ENCODE measurements at places on chromosomes 6 and 20.
A peak's percentile ranks its signal among the peaks of the same experiment; 100 is the strongest.

DNA sequence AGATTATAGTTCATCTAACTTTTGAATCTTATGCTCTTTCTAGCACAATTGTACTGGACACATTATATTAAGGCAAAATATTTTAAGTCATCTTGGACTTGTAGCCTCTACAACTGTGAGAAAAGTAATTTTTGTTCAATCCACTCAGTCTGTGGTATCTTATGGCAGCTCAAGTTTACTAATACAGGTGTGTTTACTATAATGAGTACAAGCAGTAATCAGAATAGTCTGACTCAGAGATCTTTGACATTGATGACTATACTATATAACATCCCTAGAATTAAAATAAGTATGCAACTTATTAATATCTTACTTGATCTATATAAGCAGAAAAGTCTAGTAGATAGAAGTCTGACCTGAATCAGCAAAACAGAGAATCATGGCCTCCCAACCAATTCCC, 40.7 kb upstream of the PRSS16 start:
- DNase-seq: no peak

DNA sequence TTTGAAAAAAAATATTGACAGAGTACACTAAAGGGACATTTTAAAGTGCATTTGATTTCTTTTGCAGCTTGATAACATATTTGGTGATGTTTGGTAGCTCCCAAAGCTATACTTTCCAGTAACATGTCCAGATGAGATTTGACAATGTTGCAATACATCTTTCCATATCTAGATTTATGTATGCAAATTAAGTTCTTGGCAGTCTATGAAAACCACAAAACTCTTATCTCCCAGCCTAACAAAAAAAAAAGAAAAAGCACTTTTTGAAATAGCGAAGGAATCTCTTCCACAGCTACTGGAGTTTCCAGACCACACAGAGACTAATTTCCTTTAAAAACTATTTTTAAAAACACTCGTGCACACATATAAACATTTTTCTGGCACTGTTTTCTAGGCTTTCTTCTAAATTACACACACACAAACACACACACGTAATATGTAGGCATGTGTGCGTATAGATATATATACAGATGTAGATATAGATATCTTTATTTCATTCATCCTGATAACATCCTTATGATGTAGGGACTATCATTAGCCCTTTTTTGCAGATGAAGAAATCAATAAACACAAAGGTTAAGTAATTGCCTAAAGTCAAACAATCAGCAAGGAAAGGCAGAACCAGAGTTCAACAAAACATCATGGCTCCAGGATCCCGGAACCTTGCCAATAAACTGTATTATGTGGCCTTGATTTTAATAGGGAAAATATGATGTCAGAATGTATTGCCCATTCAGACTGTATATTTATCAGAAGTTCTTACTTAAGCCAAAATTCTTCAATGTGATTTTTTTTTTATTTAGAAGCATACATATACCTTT, 93.3 kb downstream of the ADGRB3 start:
- DNase-seq: no peak

- no peak for DNase-seq
These were observed 163.6 kb downstream of the SYNDIG1 start for GRCh38 chr20:24633026-24633425.

DNA sequence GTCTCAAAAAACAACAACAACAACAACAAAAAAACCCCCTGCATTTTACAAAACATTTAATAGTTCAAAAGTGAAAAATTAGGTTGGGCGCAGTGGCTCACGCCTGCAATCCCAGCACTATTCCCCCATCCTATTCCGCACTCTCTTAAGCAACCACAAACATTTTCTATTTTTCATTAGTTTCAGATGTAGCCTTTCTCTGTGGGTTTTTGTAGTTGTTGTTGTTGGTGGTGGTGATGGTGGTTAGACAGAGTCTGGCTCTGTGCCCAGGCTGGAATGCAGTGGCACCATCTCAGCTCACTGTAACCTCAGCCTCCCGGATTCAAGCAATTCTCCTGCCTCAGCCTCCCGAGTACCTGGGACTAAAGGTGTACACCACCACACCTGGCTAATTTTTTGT, 6.4 kb upstream of the GMNN start:
- DNase-seq: no peak

GRCh38 chr6:130183271-130184222, 39.2 kb downstream of the SAMD3 start:
- no peak for DNase-seq

DNA sequence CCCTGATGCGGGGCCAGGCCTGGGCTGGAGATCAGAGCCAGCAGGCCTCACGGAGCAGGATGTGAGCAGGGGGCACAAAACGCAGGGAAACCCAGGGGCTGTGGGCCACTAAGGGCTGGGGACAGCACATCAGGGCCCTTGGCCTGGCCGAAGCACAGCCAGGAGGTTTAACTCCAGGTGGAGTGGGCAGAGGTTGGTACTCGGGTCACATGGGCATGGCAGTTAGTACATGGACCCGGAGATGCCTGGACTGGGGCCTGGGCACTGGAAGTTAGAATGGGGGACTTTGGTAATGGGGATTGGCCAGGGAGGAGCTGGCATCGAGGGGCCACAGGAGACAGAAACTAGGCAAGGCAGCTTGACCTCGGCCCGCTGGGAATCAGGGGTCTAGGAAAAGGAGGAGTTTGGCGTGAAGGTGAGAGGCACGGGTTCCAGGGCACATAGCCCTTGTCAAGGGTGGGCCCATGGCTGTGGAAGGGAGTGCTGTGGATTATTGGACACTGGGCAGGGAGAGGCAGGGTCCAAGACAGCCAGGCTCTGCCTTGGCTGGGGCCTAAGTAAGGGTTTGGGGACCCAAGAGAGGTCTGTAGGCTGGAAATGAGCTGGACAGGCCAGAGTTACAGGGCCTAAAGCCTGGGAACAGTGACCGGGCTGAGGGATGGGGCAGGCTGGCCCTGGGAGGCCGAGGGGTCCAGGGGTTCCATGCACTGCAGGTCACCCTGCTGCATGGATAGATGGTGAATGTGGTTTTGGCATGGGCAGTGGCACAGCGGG, 41.6 kb upstream of the CD93 start:
- no peak for DNase-seq

DNA sequence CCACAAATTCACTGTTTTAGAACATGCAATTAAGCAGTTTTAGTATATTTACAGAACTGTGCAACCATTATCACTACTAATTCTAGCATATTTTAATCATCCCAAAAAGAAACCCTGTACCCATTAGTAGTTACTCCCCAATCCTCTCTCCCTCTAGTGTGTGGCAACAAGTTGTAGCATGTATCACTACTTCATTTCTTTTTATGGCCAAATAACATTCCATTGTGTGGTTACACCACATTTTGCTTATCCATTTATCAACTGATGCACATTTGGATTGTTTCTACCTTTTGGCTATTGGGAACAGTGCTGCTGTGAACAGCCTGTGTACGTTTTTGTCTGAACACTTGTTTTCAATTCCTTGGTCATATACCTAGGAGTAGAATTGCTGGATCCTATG, 31.5 kb upstream of the FKBP1A start:
- DNase-seq: no peak

GRCh38 chr20:11890331-11891076, 27.2 kb upstream of the BTBD3 start:
- no peak for DNase-seq

DNA sequence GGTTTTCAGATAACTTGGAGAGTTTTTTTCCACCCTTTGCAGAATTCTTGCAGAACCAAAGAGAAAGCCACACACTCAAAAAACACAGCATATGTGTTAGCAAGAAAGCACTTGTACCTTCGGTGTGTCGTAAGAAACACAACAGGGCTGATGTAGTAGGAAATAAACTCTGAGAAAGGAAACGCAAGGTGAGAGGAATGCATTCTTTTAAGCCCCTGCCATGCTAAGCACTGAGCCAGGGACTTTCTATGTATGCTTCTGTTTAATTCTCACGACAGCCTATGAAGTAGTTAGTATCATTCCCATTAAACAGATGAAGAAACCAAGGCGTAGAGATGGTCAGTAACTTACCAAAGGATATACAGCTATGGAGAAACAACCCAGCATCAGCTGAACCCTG, 23.1 kb downstream of the NEDD9 start:
- no peak for DNase-seq

DNA sequence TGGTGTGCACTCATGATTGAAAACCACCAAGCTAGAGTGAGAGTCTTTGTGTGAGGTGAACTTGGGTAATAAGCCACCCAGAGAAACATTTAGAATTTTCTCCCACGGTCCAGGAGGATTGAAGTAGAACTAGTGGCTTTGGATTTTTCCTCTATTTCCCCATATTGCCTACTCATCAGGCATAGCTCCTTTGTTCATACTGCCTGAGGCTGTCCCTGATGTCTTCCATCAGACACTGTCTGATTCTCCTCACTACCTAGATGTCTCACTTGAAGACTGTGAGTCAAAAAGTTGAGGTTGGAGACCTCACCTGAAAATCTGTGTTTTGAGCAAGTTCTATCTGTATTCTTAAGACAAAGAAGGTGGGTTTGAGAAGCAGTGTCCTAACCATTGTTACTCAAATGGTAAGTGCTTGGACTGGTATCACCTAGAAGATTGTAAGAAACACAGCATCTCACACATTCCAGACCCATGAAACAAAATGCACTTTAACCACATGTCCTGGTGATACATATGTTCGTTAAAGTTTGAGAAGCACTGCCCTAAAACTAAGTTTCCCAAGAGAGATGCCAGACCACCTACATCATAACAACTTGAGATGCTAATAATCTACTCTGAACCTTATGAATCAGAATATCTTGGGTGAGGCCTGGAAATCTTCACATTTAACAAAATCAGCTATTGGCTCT, 523.4 kb upstream of the BTBD3 start:
- DNase-seq: no peak

- DNase-seq: no peak
These were observed 41.9 kb upstream of the SLA2 start for GRCh38 chr20:36687850-36688249.

GRCh38 chr20:3711484-3711941, 887 bp downstream of the SIGLEC1 start:
- no peak for DNase-seq

- DNase-seq: no peak
These were observed 784 bp downstream of the FKBP5 start for GRCh38 chr6:35687658-35688604.

GRCh38 chr20:59351157-59352040, 51.0 kb downstream of the EDN3 start:
- DNase-seq: no peak

GRCh38 chr6:72287801-72288200, 334.1 kb upstream of the KCNQ5 start:
- DNase-seq: no peak

GRCh38 chr6:163706500-163707087, 292.1 kb downstream of the QKI start:
- no peak for DNase-seq

DNA sequence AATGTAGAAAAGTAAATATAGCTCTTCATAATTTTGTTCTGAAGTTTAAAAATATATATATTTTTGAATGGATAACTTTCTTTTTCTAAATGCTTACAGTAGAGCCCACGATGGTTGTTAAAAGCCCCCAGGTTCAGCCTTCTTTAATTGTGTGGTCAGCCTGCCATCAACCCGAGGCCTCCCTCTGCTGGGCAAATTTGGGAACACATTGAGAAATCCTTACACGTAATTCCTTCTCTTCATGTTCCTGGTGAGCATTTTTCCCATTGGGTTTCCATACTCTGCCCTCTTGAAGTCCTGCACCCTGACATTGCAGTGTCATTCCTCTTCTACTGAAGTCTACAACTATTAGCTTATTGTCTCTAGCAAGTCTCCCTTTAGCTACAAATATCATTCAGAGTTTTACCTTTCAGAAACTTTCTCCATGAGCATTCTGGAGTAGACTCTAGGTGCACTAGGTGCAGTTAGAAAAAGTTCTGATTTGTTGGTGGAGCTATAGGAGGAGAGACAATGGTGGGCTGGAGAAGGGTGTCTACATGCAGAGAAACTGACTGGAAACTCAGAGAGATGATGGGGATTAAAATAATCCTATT, 40.6 kb downstream of the TRIM38 start:
- DNase-seq: no peak

DNA sequence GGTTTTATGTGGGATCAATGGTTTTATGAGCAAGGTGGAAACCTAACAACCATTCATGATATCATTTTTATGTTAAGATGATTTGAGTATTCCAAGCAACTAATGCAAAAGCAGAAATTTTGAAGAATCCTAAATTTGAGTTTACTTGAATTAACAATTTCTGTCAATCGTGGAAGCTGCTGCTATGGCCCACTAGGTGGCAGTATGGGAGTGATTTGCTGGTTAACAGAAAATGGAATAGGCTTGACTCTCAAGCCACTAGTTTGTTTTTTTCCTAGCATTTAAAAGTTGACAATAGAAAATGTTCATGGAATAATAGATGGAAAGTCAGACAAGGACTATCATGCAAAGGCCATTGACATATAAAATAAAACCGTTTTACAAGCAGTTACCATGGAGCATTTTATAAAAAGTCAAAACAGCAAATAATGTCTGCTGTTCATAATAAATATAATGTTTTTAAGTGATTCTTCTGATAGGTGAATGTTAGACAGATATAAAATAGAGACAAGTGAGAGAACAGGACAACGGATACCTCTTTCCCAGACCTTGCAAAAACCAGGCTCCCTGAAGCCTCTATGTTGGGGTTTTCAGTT, 43.0 kb upstream of the TMEM200A start:
- peak; percentile 36 for DNase-seq

DNA sequence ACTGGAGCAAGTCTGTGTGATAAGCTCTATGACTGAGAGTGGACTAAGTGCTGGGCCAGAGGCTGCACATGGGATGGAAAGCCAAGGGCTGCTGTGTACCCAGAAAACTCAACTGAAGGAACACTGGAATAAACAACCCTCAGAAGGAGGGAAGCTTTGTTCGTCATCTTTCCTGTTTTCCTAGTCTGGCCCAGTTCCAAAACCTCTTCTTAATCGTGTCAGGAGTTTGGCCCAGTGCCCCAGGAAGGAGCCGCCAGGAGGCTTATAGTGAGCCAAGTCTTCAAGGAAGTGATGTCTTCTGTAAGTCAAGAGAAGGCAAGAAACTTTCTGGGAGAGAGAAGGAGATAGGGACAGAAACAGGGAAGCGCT, 23.3 kb upstream of the TOP1 start:
- DNase-seq: no peak

DNA sequence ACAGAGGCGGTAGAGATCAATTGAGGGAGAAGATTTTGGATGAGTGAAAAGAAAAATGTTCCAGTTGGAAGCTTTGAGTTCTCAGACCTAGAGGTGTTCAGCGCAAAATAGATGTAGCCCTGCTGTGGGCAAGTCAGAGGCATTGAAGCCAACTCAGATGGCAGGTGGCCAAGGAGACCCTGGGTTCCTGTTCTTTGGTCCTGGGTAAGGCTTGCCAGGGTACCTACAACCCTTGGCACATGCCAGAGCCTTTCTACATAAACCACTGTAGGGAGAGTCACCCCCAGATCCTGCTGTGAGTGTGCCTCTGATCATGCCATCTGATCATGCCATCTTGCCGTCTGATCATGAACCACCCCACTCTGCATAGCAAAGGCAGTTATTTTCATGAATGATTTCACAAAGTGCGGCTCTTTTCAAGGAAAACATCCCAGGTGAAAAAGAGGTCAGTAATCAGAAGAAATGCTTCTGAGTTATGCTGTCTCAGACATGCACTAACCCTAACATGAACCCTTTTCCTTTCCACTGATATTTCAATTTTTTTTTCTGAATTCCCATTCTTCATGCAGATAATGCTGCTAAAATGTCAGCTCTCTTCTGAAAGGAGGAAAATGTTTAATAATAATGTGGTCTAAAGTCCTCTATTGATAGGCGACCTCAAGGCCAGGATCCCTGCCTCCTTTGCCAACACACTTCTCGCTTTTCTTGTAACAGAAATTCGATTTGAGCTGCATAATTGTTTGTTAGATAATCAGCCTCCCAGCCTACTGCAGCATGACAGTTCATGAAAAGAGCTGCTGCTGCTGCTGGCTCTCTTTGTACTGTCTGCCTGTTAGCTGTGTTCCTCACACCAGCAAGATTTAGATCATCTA, 153.6 kb downstream of the MTHFD1L start:
- DNase-seq: no peak
